ENCODE measurements at places on chromosomes 6 and 20.

DNA sequence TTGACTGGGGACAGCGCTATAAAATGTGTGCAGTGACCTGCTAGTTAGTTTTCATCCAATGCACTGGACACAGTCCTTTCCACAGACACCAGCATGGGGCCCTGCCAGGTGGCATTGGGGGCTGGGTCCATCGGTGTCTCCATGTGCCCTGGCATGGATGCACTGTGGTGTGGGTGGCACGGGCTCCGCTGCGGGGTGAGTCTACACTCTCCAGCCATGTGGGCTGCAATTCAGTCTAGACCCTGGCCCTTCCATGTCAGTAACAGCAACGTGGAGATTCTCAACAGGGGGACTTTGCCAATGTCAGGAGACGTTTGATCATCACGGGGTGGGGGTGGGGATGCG, 100.0 kb downstream of the RAMACL start:
- DNase-seq = no peak

DNA sequence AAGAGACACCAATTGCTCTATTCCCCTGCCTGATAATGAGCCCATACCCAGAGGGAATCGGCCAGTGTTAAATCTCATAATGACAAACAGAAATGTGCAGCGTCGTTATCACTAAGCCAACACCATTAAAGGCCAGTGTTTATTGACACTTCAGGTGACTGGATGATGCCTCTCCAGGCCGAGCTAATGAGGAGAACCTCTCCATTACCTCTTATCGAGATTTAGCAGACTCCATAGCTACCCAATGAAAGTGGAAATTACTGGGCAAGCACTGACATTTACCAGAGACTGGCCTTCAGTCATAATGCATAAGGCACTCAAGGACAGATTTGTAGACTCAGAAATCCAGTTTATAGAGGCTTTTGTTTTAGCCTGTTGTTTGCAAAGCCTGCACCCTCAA, 669.5 kb downstream of the MAFB start:
- DNase-seq = no peak

- no peak for DNase-seq
Observed at GRCh38 chr6:52724042-52724405, 39.3 kb downstream of the GSTA2 start.

- DNase-seq = peak; percentile 58
Observed at GRCh38 chr6:28281288-28282064, at the start of gene PGBD1. PGBD1 (plus strand) TSS chr6:28281572; CDS start chr6:28283814, 2,242 bp downstream.

- peak; percentile 71 for DNase-seq
Observed at GRCh38 chr6:134882426-134883038, 67.4 kb downstream of the ALDH8A1 start.

DNA sequence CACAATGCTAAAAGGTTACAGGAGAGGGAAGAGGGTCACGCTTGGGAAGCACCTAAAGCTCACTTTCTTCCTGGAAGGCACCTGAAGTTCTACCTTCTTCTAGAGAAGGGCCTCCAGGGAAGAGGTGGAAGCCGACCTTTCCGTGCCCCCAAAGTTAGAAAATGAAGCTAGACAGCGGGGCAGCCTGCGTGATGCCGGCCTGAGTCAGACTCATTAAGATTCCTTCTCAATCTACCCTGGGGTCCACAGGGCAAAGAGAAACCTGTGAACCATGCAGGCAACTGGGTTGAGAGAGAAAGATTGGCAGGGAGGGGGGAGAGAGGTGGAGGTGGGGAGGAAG, 54.8 kb upstream of the CCDC167 start:
- DNase-seq = no peak

GRCh38 chr20:10739566-10739965, 65.8 kb upstream of the JAG1 start:
- DNase-seq = no peak

DNA sequence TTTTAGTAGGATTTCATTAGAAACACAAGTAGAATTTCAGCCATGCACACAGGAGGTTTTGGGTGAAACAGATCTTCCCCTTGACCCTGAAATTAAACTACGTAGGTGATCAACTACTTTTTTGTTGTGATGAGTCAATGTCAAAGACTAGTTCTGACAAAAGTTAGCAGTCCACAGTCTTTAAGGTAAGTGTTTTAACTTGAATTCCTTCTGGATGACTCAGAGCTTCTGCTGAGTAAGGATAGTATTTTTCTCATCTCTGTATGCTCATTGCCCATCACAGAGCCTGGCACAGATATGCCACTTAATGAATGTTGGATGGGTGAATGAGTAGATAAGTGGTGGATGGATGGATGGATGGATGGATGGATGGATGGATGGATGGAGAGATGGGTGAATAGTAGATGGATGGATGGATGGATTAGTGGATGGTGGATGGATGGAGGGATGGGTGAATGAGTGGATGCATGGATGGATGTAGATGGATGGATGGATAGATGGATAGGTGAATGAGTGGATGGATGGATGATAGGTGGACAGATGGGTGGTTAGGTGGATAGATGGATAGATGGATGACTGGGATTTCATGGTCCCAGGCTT, 165.3 kb downstream of the ZMYND8 start:
- DNase-seq = no peak

DNA sequence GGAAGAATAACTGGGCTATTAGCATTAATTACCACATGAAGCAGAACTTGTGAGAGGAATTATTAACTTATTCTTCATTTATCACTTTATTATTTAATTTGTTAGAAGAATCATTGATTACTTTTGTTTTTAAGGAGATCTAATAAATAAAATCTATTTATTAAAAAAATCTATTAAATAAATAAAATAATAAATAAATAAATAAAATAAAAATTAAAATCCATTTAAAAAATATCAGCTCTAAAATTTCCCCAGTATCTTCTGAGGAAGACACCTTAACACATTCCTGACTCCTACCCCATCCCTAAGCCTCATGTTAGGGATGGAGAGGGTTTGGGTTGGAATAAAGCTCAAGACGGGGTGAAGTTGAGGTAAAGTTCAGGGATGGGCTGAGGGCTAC, 231.4 kb downstream of the CLIC5 start:
- no peak for DNase-seq

Data from activated naive CD4-positive, alpha-beta T cell treated with anti-CD3 and anti-CD28 coated beads, Interleukin-2, amount 10 ng/mL, durations not matched to agents 7 days and 5 days (primary cell).